Daoy (cell line): ENCODE measurements at places on chromosomes 2 and 18. TPM values are rescaled to one million over a fixed set of nuclear protein-coding genes. Genes with fewer than 3 reads are reported as not detected.

The GALR1 gene
- not detected in 2 replicates for total RNA-seq

The PNPT1 gene
- total RNA-seq, result 54.2 and 62.2 TPM in 2 replicates

The AKAIN1 gene
- not detected in 2 replicates for total RNA-seq

The COLEC12 gene
- total RNA-seq, result 1.7 and 2.6 TPM in 2 replicates

The RAB12 gene
- 27.8 and 33.1 TPM in 2 replicates for total RNA-seq
